ENCODE measurements at places on chromosomes 13 and 19. TPM values are rescaled to one million over a fixed set of nuclear protein-coding genes. Genes with fewer than 3 reads are reported as not detected.

DNA sequence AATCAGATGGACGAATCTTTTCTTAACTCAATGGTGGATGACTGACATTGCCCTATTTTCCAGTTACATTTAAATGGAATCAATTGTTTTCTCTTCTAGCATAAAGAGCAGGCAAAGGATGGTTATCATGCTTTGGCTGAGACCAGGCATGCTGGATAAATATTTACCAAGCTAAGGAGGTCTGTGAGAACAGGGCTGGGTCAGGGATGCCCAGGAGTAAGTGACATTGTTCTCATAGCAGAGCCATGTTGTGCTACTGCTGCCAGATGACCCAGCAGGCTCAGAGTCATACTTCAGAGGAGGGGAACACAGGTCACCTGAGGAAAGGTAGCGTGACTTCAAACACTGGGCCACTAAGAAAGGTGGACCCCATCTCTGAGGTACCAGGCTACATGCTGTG, 116.0 kb upstream of the RNF113B start:
- DNase-seq: no peak

DNA sequence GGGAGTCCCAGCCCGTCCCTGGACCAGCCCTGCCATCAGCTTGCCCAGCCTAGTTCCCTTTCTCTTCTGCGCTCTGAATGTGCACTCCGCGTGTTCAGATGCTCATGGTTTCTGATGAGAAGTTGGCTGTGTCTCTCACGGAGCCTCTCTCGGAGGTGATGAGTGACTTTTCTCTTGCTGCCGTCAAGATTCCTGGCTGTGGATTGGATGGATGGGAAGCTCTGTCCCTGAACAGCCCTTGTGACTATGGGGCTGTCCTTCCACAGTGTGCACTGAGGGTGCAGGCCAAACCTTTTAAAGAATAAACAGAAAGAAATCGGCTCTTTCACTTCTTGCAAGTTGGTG, 24.4 kb downstream of the WTIP start:
- no peak for DNase-seq

GRCh38 chr19:54138489-54139256, 1.1 kb downstream of the CNOT3 start:
- DNase-seq: no peak

Gene MBNL2
- total RNA-seq: 42.4 TPM

Gene ZNF30
- 2.1 TPM for total RNA-seq
